HepG2 (cell line): ENCODE measurements at places on chromosomes 5 and 9.

- no peak for DNase-seq
These were observed 276.9 kb downstream of the PRELID2 start for GRCh38 chr5:145558288-145558687.

DNA sequence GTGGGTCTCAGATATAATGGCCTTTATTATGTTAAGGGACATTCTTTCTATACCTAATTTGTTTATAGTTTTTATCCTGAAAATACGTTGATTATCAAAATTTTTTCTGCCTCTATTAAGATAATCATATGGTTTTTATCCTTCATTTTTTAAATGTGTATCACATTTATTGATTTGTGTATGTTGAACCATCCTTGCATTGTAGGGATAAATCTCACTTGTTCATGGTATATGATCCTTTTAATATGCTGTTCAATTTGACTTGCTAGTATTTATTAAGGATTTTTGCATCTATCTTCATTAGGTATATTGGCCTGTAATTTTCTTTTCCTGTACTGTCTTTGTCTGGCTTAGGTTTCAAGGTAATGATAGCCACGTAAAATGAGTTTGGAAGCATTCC, 25.5 kb downstream of the PKD2L2 start:
- no peak for DNase-seq

- peak; percentile 55 for DNase-seq
These were observed 106.7 kb upstream of the CPEB4 start for GRCh38 chr5:173781432-173781815.

- DNase-seq, result no peak
These were observed 188.9 kb downstream of the MPDZ start for GRCh38 chr9:13090628-13091027.

DNA sequence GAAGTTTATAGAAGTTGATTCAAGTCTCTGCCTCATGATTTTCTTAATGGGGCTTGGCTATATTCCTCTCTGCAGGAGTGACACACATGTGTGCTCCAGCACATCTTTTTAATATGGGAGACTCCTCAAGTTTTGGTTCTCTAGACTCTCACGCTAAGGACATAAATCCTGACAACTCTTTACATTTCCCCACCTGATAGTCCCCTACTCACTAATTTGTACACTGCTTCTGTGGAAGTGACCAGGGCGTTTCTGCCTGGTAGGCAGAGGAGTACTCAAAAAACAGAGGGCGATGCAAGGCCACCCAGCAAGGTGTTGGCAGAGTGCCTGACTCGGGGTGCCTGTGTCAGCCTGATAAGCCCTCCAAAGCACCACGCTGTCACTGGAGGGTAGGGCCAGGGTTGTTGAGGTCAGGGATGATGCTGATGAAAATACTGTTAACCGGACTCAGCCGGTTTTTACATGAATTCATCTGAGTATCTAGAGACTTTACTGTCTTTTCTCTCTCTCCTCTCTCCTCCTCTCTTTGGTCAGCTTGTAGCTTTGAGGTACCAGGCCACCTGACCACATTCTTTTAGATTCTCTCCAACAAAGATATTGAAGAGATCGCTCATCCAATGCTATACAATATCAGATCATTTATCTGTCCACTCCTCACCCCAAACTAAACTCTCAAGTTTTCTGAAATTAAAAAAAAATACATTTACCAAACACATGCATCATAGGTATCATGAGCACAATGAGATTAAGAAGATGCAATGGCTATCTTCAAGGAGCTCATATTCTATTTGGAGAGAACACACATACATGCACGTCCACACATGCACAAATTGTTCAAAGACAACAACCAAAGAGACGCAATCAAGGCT, 205.2 kb downstream of the PIK3R1 start:
- DNase-seq, result no peak

DNA sequence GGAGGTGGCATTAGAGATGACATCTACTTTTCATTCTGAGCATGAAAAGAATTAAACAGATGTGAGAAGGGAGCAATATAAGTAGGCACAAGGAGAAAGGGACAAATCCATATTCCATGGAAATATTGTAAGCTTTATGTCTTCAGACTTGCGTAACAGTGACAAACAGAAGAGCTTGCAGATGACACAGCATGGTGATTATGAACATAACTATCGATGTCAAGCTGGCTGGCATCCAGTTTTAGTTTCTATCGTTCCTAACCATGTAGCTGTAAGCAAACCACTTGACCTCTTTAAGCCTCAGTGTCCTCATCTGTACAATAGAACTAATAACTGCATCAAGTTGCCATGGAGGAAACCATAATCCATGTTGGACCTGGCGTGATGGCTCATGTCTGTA, 246.7 kb upstream of the ADRA1B start:
- DNase-seq, result no peak

DNA sequence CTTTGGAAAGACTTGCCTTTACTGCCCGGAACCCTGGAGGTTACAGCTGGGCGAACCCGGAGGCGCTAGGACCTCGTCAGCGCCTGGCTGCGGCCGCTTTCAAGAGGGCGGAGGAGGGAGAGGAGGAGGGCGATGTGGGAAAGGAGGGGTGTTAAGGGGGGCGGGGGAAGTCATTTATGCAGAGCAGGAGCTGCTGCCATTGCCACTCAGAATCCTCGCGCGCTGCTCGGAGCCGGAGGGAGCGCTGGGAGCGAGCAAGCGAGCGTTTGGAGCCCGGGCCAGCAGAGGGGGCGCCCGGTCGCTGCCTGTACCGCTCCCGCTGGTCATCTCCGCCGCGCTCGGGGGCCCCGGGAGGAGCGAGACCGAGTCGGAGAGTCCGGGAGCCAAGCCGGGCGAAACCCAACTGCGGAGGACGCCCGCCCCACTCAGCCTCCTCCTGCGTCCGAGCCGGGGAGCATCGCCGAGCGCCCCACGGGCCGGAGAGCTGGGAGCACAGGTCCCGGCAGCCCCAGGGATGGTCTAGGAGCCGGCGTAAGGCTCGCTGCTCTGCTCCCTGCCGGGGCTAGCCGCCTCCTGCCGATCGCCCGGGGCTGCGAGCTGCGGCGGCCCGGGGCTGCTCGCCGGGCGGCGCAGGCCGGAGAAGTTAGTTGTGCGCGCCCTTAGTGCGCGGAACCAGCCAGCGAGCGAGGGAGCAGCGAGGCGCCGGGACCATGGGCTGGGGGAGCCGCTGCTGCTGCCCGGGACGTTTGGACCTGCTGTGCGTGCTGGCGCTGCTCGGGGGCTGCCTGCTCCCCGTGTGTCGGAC, at the start of gene PCSK5:
Gene PCSK5, plus strand, starts transcription at position 202 of the 805 bp plus-strand sequence. Its CDS starts 509 bp downstream, at position 711.
- peak; percentile 58 for DNase-seq

DNA sequence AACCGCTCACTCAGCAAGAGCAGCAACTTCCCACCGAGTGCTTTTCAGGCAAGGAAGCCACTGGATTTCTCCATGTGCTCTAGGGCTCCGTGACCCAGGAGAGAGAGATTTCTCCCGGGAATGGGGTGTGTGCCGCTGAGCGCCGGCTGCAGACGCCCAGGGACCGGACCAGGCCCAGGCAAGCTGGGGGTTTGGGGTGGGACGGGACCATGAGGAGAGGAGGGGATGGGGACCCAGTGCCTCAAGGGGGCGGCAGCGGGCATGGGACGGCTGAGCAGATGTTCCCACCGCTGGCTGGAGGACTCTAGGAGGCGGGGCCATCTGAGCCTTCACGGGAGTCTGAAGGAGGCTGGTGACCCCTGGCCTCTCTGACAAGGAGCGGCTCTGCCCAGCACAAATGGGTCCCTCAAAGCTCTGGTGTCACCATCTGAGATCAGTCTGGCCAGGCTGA, 8.5 kb downstream of the LCN9 start:
- DNase-seq, result no peak

- DNase-seq, result peak; percentile 74
These were observed 1.1 kb downstream of the SLC31A1 start for GRCh38 chr9:113222482-113222841.

DNA sequence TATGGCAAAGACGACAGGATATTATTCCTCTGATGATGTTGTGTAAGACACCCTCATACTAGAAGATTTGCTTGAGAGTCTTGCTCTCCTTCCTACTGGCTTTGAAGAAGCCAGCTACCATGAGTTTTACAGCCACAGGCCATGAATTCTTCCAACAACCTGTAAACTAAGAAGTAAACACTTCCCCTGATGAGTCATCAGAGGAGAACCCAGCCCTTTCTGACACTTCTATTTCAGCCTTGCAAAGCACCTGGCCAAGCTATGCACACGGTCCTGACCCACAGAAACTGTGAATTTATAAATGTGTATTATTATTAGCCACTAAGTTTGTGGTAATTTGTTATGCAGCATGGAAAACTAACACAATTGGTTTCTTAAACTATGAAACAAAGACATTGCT, 288.8 kb upstream of the ADAMTSL1 start:
- DNase-seq, result no peak

DNA sequence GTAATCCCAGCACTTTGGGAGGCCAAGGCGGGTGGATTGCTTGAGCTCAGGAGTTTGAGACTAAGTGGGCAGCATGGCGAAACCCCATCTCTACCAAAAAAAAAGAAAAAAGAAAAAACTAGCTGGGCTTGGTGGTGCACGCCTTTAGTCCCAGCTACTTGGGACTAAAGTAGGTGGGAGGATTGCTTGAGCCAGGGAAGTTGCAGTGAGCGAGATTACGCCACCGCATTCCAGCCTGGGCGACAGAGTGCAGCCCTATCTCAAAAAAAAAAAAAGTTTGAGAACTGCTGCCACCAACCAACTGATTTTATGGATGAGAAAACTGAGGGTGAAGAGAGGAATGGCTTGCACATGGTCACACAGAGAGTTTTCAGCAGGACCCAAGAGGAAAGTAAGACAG, 175.1 kb downstream of the DOCK8 start:
- DNase-seq, result no peak

DNA sequence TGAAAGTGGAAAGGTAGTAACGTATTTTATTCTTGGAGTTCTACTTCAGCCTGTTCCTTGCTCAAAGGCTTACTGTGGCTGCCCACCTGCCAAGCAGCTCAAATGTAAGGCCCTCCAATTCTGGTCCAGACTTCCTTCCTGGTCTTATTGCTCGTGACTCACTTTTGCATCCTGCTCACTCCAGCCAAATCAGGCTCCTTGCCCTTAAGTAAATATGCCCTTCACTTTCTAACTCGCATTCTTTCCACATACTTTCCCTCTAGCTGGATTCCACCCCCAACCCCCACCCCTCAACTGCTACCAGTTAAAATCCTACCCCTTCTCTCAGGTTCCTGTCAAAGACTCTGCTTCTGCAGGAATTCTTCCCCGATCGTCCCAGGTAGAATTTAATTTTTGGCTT, 96.6 kb downstream of the GALNT10 start:
- DNase-seq, result peak; percentile 80

- no peak for DNase-seq
These were observed 68.5 kb downstream of the IL31RA start for GRCh38 chr5:55919625-55920024.
